Activated CD4-positive, alpha-beta T cell treated with anti-CD3 and anti-CD28 coated beads, Interleukin-10, Interleukin-2, amounts not matched to agents 100 ng/mL and 50 ng/mL, durations not matched to agents 16 hours and 8 hours (primary cell): ENCODE measurements at places on chromosomes 7 and 10.

DNA sequence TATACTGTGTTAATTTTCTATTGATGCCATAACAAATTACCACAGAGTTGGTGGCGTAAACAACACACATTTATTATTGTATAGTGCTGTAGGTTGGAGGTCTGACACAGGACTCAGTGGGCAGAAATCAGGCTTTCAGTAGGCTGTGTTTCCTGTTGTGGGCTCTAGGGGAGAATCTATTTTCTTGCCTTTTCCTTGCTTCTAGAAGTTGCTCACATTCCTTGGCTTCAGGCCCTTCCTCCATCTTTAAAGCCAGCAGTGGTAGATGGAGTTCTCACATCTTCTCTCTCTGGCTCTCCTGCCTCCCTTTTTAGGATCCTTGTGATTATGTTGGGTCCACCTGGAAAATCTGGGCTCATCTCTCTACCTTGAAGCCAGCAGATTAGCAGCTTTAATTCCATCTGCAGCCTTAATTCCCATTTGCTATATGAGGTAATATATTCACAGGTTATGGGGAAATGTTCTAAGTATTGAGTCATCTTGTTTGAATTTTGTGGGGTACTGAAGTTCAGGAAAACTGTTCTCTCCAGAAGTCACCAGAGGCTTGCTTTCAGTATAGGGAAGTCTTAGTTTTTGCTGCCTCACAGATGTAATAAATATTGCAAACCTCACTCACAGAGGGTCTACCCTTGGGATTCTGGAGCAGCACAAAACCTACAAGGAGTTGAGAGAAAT, 38.9 kb downstream of the CCNY start:
- DNase-seq, result no peak

DNA sequence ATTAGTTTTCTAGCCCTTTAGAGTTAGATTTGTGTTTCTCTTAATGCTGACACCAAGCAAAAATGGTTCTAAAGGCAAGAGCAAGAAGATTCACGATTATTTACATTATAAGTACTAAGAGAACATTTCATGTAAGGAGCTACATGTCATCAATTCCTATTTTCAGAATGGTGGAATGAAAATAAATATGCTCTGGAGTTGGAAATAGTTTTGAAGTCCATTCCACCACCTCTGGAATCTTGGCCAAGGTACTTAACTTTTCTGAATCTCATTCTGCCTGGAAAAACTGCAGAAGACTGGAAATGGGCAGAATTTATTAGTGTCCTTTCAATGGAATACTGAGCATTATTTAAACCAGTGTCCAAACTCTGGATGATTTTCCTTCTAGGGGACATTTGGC, 125.1 kb upstream of the RAB11FIP2 start:
- DNase-seq, result no peak

GRCh38 chr10:126013489-126014281, 117.3 kb downstream of the FANK1 start:
- DNase-seq, result peak; percentile 66

DNA sequence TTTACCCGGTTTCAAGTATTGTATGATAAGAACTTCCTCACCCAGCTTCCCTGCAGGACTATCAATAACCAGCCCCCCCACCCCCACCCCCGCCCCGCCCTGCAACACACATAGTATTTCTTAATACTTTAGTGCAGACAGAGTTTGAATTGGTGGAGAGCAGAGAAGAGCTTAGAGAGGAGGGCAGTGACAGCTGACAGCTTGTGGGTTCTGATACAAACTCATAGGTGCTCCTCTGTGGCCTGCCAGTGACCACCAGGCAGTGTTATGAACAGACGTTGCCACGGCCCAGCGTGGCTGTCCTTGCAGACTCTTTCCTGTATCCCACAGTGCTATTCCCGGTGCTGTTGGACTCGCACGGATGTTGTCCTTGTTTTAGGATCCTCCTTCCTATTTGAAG, 186.9 kb upstream of the ADO start:
- DNase-seq, result no peak

- no peak for DNase-seq
Observed at GRCh38 chr7:151304856-151305255, 36.8 kb upstream of the NUB1 start.

GRCh38 chr10:124387078-124387874, 31.4 kb downstream of the OAT start:
- DNase-seq, result no peak

DNA sequence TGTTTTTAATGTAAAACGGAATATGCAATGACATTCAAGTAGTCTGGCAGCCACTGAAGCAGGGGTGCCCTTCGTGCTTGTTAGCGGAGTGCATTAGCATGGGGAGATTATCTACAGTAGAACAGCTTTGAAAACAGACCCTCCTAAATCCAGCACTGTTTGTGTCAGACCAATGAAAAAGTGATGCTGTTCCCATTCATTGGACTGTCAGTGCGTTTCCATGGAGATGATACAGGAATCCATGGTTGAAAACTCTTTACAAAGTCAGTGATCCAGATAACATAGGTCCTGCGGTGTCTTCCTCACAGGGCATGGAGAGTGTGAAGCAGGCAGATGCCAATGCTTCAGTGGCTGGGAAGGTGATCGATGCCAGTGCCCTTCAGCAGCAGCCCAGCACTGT, 73.6 kb downstream of the ITGB8 start:
- DNase-seq, result no peak

DNA sequence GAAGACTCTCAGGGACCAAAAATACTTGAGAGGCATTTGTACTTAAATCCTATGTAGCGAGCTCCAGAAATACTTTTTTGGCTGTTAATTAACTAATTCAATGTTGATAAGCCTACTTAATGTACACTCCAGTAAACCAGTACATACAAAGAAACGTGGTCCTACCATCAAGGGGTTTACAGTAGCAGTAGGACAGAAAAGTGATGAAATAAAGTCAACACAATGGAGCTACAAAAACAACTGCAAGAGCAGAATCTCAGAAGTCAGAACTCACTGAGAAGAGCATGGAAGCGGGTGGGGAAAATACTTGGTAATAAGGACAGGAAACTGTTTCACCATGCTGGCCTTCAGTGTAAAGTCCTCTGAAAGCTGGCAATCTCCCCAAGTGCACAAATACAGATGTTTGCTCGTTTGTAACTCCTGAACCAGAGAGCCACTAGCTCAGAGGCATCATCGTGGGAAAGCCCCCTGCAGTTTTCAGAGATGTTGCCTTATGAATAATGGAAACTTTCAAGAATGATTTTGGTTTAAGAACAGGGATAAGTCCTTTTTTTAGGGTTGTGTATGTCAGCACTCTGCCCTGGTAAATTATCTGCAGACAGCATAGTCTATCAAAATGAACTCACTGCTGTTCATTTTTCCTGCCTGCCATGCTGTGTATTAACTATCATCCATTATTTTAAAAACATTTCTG, 233.2 kb downstream of the SORCS1 start:
- no peak for DNase-seq

DNA sequence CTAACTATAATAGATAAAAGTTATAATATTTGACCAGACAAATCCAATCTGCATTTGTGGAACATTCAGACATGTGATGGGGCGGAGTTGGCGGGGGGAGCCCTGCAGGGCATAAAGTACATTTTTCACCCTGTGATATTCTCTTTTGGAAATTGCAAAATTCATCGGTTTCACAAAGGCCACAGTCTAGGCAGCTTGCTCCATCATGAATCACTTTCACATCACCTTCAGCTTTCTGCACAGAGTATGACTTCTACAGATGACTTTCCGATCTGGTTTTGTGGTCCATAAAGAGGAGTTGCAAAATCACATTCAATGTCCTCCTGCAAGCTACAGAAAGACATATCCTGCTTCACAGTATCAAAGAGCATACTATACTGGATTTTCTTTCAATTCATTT, 51.4 kb upstream of the APBB1IP start:
- DNase-seq, result peak; percentile 23

- DNase-seq, result no peak
Observed at GRCh38 chr7:491292-491957, 28.2 kb downstream of the PDGFA start.

DNA sequence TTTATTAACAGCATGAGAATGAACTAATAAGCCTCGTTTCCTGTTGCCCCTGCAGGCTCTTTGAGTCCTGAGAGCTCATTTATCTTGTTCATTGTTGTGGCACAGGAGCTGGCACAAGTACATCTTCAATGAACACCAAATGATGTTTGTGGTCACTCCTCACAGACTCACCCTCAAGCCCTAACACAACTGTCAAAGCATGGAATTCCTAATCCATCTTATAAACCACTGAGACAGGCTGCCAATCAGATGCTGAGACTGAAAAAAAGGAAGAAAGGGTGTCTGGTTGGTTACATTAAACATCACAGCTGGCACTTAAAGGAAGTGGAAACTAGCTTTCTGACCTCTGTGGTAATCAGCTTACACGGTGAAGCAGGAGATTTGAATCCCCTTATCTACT, 7.7 kb upstream of the CCDC172 start:
- DNase-seq, result no peak

GRCh38 chr7:47478926-47479711, 102.8 kb downstream of the TNS3 start:
- no peak for DNase-seq

- no peak for DNase-seq
Observed at GRCh38 chr10:65710306-65710705, 1215.5 kb upstream of the LRRTM3 start.

- no peak for DNase-seq
Observed at GRCh38 chr10:12006671-12007070, 35.9 kb downstream of the UPF2 start.

DNA sequence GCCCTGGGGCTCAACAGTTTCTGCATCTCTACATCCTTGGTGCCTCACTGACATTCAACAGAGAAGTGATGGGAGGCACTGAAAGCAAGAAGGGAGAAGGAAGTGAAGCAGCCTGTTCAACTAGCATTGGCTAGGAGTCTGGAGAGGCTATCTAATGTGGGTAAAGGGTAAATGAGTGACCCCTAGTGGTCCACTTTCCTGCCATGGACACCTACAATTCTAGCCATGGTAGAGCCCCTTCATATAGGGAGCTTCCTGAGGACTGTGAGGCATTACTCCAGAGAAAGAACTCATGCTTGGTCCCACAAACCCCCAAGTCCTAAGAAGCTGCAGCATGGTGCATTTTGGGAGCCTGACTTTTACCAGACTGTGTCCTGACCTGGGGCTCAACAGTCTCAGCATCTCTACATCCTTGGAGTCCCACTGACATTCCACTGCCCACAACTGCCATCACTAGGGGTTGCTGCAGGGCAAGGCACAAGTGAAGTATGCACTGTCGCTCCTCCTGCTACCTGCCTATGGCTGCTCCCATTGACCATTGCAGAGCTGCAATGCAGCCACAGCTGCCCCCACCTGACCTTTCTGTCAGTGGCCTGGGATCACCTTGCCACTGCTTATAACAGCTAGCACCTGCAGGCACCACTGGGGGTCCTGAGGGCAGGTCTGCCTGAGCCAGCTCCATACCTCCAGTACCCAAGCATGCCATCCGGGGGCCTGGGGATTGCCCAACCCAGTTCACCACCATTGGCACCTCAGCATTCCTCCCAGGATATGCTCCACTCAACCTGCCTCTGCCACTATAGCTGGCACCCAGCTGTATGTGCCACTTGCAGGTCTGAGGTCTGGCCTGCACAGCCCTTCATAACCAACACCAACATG, 44.1 kb upstream of the CDK6 start:
- DNase-seq, result peak; percentile 22

GRCh38 chr7:149291036-149291780, 29.2 kb downstream of the ZNF783 start:
- peak; percentile 21 for DNase-seq

- no peak for DNase-seq
Observed at GRCh38 chr7:82081644-82082224, 311.9 kb upstream of the HGF start.

DNA sequence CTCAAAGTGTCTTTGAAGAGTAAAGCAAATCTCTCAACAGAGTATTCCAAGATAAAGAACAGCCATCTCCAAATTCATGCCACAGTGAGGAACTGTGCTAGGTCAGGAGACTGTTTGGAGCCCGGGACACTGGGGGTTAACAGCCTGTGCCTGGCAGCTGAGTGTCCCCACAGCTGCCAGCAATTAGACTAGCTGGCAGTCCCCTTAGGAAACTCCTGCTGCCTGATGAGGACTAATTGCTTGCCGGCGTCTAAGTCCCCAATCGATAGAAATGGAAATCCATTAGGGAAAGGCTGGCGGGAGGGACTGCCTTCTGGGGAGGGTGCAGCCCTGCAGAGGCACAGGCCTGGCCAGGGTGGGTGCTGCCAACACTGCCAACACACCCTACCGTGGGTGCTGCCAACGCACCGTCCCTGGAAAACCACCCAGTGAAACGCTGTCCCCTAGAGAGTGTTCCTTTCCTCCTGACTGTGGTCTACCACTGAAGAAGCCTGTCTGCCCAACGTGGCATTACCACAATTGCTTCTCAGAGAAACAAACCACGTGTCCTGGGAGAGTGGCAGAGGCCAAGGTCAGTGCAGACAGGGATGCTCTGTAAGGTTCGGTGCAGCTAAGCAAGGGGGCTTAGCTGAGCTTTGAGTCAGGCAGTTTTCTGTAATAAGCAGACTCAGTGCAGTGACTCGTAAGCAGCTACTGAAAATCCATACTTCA, 60.8 kb downstream of the XRCC2 start:
- no peak for DNase-seq

DNA sequence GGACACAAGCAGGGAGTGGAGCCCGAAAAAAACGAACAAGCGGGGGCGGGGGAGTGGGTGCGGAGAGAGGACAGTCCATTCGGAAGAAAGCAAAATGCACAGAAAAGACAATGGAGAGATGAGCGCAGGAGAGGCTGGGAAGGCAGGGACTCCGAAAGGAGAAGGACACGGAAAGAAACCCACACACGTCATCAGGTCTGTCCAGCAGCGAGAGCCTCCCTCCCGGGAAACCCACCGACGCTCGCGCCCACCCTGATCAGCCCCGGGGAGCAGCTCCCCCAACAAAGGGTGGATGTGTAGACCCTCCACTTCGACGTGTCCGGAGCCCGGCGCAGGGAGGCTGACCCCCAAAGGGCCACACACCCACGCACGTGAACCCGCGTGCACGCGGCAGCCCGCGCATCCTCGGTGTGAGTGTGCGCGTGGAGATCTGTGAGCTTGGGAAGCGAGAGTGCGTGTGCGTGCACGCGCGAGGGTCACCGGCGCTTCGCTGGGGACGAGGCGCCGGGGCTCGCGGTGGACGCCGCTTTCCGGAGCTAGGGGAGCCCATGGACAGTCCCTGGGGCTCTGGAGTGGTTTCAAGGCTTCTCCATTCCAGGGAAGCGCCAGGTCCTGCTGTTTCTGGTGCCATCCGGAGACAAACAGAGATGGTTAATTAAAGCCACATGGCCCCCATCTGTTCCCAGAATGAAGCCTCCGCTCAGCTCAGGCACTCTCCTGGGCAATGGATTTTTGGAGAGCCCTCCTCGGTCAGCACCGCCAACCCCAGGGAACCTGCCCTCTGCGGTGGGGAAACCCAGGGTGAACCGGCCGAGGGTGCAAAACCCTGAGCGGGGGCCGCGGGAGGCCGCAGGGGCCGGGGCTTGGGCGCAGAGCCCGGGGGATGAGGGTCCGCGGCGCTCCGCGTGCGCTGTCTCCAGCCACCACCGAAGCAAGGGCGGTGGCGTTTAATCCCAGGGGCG, 916 bp downstream of the LAMB1 start:
- DNase-seq, result no peak
